NCI-H2107 (cell line): ENCODE measurements at places on chromosomes 6 and 20.

DNA sequence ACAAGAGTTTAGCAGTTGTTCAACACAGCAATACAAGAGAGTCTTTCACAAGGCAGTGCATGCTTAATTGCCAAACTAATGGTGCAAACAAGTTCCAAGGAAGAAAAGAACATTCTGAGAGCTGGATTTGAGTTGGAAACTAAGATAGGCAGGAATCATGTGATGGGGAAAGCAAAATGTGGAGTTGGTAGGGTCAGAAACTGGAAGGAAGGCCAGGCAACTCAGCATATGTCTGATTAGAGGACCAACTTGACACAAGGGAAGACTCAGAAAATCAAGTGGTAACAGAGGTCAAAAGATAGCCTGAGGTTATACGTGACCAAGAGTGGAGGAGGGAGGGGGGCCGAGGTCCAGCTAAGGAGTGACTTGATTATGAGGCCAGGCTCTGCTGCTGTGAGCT is 117.3 kb downstream of the SMLR1 start:
- DNase-seq, result no peak

DNA sequence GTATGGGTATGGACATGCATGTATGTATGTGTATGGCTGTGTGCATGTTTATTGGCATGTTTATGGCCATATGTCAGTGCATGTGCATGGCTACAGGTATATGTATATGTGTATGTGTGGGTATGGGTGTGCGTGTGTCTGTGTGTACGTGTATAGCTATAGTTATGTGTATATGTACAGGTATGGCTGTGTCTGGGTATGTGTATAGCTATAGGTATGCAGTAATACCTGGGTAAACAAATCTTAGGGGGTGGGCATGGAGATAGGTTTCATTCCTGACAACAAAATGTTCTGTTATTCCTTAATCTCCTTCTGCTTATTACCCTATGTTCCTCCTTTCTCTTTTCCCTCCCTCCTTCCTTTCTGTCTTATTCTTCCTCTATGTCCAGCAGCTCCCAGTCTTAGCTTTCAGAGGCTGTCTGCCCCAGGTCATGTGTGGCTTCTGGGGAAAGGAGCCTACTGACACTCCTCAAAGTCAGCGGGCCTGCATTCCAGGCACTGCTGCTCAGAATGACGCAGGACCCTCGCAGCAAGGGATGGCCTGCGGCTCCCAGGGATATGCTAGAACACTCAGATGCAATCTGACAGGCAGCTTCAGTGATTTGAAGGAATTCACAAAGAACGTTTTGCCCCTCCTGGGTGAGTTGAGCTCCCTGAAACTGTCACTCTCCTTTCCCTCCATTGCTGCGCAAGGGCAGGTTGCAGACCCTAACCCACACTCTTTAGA is 139.3 kb upstream of the PHACTR1 start:
- DNase-seq, result no peak

DNA sequence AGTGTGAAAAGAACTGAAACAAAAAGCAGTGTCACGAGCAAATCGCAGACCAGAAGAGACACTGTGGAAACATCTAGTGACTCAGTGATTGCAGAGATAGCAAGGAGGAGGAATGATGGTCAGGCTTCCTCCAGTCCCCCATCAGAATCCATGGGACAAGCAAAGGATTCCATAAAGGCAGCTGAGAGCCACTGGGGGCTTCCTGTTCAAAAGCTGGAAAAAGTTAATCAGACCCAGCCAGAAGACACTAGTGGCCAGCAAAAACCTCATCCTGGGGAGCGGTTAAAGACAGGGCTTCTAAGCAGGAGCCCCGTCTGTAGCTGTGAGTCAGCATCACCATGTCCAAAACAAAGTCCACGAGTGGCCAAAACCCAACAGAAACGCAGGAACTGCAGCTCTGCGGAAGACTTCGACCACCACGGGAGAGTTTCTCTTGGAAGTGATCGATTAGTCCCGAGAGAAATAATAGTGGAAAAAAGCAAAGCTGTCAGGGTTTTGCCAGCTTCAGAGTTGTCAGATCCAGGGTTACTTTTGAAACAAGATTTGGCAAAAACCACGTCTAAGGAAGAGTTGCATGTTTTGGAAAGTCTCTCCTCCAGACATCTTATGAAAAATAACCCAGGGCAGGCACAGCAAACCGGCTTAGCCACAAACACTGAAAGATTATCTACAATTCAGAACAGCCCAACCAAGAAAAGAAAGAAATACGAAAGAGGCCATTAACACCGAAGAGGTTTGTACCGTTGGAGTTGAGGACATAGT is 51.0 kb downstream of the JAG1 start:
- no peak for DNase-seq

DNA sequence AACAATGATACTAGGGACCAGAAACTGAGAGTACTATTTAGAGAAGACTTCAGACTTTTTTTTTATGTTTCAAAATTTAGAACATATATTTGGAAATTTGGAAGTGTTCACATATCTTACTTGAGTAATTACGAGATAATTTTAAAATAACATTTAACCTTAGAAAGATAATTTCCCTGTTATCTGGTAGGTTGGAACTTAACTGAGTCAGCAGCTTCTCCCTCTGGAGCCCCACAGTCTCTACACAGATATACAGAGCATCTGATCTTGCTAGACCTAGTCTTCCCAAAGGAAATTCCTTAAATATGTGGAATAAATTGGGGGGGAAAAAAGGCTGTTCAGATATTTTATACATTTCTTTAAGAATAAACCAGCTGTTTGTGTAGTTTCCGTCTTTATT is 48.6 kb downstream of the TSPYL4 start:
- DNase-seq, result no peak

- no peak for DNase-seq
Observed at GRCh38 chr6:81126150-81126549, 626.3 kb downstream of the TENT5A start.

GRCh38 chr6:121619013-121619412 is 183.6 kb downstream of the GJA1 start:
- no peak for DNase-seq

- no peak for DNase-seq
Observed at GRCh38 chr20:18734525-18735189, 78.9 kb upstream of the SCP2D1 start.

DNA sequence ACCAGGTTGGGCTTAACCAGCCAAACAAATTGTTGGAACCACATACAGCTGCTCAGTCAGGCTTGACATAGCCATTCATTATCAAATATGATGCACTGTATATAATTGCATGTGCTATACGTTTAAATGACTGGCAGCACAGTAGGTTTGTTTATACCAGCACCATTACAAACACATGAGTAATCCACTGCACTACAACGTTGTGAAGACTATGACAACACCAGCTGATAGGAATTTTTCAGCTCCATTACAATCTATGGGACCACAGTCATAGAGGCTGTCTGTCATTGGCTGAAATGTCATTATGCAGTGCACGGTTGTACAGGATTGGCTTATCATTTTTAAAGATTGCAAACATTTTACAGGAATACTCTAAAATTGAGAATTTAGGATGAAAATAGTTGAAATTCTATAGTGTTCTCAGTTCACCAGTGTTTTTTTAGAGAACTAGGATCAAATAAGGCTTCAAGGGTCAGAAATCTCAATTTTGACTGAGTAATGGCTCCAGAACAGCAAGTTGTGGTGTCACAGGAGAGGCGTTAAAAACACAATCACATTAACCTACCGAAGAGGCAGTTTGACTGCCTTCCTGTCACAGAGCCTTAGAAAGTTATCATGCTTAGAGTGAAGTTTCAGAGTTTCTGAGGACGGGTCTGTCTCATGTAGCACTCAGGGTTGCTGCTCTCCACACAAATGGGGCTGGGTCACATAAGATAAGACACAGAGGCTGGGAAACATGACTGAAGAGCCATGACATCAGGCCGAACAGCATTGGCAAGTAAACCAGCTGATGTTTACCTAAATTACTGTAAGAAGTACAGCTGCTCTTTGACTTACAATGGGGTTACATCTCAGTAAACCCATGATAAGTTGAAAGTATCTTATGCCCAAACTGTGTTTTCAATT is 60.7 kb upstream of the SMLR1 start:
- DNase-seq, result no peak

DNA sequence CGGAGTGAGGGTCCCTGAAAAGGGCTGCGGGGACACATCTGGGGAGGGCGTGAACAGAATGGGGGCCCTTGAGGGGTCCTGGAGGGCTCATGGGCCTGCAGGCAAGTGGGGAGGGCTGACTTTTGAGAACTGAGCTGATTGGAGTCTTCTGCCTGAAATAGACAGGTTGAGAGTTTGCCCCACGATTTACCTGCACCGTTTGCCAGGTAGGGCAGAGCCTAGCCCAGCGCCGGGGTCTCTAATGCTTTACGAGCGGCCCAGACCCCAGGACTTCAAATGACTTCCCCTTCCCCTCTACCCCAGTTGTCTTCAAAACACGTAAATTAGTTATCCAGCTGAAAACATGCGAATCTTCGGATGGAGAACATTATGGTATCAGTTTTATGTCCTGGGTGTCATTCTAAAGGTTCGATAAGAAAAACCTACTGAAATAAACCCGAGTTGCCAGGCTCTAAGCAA is 1.3 kb downstream of the PLCB1 start:
- DNase-seq, result no peak

GRCh38 chr6:95127261-95127660 is 450.1 kb upstream of the MANEA start:
- peak; percentile 31 for DNase-seq

DNA sequence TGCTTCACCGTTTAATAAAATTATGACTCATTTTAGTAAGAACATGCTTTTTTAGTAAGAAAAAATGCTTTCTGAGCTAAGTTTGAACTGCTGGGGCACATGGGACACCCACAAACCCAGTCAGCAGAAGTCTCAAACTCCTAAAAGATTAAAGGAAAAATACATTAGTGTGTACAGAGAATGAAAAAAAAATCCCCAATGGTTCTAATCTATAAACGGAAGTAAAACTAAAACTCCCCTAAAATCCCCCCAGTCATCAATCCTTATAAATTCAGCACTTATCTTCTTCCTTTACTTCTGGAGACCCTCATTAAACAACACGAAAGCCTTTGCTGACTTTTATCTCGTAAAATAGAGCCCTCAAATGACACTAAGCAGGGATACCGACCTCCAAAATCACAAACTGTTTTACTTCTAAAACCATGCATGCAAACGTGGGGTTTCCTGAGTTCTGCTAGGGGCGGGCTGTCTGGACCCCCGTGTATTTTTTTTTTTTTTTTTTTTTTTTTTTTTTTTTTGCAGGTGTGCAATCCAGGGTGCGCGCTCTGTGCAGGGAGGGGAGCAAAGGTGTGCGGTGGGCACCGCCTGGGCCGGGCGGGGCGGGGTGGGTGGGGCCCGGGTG is 1.1 kb upstream of the MYB start:
- DNase-seq, result no peak

GRCh38 chr6:55175078-55176049 is 1.0 kb downstream of the HCRTR2 start:
- no peak for DNase-seq

DNA sequence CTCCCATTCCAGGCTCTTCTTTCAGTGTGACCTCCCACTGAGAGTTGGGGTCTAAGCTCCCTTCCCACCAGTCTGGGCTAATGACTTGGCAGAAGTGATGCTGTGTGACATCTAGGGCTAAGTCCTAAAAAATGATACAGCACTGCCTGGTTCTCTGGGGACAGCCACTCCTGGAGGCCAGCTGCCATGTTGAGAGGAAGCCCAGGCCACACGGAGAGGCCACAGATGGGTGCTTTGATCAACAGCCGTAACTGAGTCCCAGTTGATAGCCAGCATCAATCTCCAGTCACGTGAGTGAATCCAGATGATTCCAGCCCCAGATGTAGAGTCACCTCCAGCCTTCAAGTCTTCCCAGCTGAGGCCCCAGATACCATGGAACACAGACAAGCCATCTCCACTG is 13.8 kb downstream of the SUN5 start:
- no peak for DNase-seq

DNA sequence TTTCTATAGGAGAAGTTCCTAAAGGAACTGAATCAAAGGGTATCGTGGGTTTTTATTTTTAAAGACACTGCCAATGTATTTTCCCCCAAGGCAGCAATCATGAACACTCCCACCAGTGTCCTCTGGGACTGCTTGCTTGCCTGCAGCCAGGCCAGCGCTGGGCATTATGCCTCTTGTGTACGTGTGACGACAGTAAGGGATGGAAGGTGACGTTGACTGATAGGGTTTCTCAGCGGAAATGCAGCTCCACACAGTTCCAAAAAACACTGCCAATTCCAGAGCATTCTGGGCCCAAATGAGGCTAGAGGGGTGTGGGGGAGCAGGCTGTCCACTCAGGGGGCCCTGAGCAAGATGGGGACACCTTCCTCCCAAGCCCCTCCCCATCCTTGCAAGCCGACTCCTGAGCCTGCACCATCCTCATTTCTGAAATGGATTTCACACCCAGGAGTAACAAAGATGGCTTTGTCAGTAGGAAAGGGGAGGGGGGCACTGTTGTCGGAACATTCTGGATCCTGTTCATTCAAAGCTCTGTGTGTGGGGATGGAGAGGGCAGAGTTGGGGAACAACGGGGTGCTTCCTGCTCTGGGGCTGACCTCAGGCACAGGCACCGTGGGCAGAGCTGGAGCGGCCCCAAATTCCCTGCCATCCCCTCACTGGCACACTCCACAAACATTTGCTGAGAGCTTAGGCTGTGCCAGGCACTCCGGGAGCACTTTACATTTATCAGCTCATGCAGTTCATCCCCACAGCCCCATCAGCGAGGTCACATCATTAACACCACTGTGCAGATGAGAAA is 20.0 kb downstream of the PREX1 start:
- DNase-seq, result no peak

DNA sequence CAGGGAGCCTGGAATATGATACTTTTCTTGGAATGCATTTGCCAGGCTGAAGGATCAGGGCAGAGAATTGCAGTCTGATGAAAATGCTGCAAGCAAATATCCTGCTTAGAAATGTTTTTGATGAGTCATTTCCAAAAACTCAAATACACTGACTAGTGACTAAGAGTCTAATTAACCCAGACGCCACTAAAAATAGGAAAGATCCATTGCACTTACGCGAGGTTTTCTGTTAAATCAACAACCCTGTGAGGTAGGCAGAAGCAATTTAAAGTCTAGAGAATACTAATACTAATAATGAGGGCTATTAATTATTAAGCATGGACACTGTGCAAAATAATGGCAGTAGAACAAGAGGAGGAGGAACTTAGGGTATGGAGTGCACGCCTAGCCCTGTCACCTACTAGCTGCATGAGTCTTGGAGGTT is 130.1 kb upstream of the DOK5 start:
- no peak for DNase-seq

GRCh38 chr6:129073051-129073450 is 190.1 kb downstream of the LAMA2 start:
- DNase-seq, result no peak
